AG04449 (cell line): ENCODE measurements at places on chromosomes 13 and 19.

DNA sequence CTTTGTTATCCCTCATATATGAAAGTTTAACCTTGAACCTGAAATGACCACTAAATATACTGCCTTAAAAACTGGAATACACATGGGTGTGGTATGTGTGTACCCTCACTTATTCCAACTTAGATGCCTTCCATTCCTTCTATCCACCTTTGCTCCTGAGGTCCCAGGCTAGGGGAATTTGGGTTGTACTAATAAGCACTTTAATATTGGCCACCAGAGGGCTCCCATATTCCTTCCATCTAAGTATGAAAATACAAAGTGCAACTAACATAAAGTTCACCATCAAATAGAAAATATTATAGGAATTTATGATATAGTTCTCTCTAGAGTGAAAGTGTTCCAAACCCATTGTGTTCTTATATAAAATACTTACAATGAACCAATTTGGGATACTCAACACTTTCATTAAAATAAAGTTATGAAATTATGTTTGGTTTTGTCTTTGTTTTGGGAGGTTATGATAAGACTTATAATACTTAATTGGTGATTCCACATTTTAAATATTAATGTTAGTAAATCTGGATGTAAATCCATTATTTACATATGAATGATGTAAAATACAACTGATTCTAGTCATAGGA, 62.3 kb downstream of the ITGBL1 start:
- no peak for DNase-seq

DNA sequence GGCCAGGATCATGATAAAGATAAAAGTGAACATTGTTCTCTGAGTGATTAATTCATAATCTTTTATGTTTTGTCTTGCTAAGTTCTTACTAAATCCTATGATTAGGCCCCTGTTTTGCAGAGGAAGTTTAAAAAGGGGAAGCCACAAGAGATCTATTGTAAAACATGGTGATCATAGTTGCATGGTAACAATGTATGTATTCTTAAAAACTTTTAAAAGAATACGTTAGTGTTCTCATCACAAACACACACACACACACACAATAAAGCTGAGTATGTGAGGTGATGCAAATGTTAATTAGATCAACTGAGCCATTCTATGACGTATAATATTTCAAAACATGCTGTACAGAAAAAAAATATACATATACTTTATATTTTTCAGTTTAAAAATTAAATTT, 51.2 kb downstream of the MBD3L2B start:
- DNase-seq, result no peak

DNA sequence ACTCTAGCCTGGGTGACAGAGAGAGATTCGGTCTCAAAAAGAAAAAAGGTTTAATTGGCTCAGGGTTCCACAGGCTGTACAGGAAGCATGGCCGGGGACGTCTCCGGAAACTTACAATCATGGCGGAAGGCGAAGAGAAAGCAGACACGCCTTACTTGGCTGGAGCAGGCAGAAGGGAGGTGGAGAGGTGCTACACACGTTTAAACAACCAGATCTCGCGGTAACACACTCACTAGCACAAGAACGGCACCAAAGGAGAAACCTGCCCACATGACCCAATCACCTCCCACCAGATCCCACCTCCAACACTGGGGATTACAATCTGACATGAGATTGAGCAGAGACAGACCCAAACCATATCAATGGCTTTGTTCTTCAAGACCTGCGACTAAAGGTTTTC, 12.8 kb downstream of the CASP14 start:
- DNase-seq, result no peak

DNA sequence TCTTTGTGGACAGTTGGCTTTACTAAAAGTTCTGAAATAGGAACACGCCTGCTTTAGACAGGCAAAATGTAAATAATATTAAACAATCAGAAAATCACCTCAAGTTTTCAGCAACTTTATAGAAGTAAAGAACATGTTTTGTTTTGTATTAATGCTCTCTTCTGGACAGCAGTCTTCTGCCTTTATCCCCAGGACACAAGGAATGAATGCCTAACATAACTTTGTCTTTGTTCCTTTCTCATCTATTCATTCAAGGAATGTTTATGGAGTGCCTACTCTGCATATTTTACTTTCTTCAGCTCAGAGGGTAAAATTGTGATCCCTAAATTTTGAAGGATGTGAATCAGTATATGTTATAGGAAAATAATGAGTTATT, 325.4 kb downstream of the FOXO1 start:
- no peak for DNase-seq

GRCh38 chr19:16039545-16039944, 36.8 kb upstream of the TPM4 start:
- DNase-seq, result no peak

DNA sequence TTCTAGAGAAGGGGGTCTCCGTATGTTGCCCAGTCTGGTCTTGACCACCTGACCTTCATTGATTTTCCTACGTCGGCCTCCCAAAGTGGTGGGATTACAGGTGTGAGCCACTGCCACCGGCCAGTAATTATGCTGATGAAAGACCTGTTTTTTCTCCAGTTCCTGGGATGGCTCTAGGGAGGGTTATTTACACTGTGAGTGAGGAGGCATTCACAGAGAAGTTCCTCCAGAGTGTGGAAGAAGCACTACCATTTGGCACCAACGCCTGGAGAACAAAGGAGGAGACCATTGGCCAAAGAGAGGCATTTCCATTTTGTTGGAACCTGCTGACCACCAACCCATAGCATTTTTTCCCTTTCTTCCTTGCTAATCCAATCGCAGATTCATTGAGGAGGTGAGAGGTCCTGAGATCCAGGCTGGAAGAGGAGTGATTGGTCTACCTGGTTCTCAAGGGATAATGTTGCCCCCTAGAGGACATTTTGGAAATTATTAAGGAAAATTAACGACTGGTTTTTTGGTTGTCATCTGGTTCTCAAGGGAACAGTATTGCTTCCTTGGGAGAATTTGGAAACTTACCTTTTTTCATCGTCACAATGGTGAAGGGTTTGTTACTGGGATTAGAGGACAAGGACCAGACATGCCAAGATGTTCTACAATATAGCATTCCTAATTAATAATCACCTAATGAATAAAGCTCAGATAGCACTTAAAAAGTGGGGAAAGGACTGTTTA, 5.5 kb upstream of the SAE1 start:
- DNase-seq, result no peak

DNA sequence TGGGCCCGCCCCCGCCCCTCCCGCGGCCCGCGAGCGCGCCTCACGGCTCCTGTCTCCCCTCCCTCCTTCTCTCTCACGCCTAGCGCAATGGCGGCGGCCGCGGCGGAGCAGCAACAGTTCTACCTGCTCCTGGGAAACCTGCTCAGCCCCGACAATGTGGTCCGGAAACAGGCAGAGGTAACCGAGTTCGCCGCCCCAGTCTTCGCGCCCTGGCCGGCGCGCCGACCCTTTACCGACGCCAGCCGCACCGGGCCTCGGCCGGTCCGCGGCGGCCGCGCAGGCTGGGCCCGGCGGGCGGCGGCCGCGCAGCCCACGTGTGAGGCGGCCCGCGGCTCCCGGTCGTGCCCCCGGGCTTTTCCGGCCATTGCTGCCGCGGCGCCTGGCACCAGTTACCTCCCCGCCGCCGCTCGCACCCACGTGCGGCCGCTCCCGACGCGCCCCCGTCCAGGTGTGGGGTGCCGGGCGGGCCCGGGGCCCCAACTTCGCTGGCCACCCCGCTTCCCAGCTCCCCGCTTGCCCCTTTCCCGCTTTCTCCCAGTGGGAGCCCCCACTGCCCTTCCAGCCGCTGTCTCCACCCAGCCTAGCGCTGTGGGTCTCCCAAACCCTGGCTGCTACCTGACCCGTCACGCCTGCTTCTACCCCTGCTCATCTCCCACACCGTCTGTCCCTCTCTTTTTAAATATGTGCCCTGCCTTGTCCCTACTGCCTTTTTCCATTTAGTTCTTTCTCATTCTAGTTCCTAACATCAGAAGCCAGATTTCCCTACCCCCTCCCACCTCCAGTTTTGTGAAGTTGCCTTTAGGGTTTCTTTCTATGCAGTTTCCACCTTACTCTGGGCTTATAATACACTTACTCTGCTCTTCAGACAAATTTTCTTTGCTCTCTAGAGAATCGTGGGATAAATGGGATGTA, 23.4 kb downstream of the IPO5 start:
- DNase-seq, result no peak

- no peak for DNase-seq
Measured at GRCh38 chr19:39356647-39357046, 14.4 kb downstream of the SAMD4B start.

- DNase-seq, result no peak
Measured at GRCh38 chr19:49080392-49080791, 4.9 kb upstream of the SNRNP70 start.

DNA sequence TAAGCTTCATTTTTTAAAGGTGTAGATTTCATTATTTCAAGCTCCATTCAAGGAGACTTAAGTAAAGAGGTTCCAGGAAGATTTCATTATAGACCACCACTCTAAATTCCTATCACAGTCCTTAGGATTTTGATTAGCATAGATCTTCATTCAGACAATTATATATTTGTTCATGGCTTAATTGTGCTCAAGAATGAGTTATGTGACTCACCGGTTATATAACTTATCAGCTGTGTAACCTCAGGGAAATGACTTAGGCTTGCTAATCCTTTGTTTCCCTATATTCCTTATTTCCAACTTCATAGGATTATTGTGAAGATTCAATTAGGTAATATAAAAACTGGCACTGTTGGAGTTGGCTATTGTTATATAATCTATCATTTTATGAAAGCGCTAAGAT, 632.8 kb upstream of the SPRY2 start:
- DNase-seq, result no peak

DNA sequence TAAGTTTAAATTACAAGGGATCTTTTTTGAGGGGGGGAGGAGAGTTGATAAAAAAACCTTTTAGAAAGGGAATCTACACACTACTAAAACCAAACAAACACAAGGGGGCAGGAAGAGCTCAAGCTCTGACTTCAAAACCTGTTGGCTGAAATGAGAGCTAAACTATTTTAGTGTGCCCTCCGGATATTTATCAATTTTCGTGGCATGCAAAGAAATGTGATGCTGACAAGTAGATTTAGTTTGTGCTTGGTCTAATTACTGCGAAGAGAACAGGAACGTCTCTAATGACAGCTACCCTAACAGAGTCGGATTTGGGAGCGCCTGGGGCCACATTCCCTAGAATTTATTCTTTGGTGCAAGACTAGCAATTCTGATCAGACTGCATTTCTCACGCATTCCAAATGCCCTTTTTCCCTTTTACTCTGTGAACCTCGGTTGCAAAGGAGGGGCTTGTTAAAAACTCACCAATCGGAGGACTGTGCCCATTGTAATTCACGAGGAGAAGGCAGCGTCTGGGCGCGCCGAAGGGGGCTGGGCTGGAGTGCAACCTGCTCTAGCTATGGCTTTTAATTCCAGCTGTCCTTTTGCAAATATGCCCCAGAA, 802 bp upstream of the FREM2 start:
- DNase-seq, result no peak

GRCh38 chr13:90032841-90033493, 1314.5 kb upstream of the MIR17HG start:
- DNase-seq, result no peak

DNA sequence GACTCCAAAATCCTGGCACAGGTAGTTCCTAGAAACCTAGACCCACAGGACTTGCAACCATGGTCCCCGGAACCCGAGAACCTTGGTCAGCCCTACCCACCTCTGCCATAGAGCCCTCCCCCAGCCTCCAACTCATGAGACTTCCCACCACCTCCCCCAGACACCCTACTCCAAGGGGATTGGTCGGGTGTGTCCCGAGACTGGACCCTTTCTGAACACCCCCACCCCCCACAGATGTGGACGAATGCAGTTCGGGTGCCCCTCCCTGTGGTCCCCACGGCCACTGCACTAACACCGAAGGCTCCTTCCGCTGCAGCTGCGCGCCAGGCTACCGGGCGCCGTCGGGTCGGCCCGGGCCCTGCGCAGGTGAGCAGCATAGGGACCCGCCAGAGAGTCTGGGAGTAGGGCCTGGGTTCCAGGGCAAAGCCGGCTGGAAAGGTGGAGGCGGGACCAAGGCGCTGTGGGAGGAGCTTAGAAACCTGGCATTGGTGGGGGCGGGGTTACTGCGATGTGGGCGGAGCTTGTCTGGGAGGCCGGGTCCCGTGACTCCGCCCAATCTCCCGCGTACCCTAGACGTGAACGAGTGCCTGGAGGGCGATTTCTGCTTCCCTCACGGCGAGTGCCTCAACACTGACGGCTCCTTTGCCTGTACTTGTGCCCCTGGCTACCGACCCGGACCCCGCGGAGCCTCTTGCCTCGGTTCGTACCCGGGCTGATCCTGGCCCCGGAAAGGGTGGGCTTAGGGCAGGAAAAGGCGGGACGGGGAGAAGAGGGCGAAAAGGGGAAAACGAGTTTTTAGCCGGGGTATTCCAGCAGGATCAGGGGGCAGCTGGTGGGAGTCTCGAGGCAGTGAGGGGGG, 11.9 kb downstream of the LTBP4 start:
- DNase-seq, result no peak

DNA sequence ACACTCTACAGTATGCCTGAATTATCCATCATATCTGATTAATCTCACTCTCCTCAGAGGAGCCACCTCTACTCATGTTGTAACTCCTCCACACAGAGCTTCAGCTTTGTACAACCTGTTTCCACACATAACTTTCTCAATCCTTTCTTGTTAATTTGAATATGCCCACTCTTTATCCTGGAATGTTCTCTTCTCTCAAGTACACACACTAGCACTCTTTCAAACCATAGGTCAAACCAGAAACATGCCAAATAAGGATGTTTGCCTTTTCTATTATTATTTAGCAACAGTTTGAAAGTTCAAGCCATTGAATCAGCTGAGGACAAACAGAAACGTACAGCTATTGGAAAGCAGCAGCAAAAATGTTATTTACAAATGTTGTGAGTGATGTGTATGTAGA, 110.3 kb downstream of the MIPEP start:
- DNase-seq, result no peak

DNA sequence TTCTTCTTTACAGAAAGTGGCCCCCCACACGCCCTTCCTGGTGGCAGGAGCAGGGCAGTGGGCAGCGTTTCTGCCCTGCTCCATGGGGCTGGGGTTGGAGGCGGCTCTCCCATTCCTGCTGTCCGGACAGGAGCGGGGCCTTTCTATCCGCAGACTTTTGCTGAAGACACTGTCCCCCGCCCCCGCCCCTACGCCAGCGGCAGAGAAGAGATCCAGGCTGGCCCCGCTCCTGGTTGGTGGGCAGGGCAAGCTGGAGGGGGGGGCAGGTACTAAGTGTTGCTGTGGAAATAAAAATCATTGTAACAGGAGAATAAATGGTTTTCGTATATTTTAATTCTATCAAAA, 81.7 kb downstream of the ZNF429 start:
- no peak for DNase-seq

DNA sequence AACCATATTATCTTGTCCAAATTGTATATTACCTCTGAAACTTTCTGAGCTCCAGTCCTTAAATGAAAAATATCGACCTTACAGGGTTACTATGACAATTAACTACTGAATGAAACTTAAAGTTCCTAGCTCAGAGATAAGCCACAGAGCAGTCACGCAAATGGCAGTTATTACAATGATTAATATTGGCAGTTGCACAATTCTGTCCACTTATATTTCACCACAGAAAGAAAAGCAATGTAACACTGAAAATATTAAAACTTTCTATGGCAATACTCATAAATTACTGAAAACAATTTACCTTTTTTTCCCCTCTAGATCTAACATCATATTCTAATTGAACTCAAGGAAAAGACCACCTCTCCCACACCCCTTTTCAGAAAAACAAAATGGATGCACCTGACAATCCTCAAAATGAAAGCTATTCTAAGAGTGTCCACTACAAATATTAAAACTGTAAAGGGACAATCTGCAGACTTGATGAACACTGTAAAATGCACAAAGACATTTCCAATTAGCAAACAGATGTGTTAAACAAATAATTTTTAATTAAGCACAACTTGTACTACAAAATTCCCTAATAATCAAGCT, 14.6 kb downstream of the LNX2 start:
- no peak for DNase-seq

- peak; percentile 26 for DNase-seq
Measured at GRCh38 chr13:95380468-95381211, 79.4 kb upstream of the ABCC4 start.
